ENCODE measurements at places on chromosomes 13 and 19.

DNA sequence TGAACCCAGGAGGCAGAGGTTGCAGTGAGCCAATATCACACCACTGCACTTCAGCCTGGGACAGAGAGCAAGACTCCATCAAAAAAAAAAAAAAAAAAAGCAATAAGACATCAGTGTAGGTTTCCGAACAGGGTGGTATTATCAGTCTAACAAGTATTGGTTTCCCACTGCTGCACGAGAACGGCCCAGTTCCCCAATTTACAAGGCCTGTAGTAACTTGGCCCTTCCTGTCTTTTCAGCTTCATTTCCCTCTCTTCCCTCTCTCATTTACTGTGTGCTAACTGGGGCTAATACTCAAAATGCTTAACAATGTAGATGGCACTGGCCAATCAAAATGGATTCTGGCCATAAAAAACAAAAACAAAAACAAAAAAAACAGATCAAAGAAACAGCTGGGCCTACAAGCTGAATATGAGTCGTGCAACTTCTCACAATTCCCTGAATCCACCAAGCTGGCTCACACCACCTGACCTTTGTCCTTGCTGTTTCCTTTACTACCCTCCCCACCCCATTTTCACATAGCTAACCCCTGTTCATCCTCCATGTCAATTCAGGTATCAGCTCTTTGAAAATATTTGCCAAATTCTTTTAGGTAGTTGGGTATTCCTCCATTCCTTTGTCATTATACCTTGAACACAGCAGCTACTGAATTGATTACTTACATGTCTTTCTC is 2.4 kb downstream of the TEX101 start:
- no peak for DNase-seq

GRCh38 chr13:40987606-40988280 is 31.4 kb downstream of the ELF1 start:
- no peak for DNase-seq

DNA sequence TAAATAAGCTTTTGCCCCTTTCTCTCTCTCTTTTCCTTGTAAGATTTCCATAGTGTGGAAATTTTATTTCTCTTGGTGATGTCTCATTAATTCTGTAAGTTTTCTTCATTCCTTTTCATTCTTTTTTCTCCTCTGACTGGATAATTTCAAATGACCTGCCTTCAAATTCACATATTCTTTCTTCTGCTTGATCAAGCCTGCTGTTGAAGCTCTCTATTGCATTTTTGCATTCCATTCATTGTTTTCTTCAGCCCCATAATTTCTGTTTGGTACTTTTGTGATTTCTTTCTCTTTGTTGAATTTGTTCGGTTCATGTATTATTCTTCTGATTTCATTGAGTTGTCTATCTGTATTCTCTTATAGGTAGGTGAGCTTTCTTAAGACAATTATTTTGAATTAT is 42.2 kb upstream of the ZNF507 start:
- no peak for DNase-seq

GRCh38 chr13:31627097-31627845 is 112.1 kb upstream of the RXFP2 start:
- DNase-seq: no peak

GRCh38 chr19:41555748-41556147 is 20.2 kb upstream of the CEACAM21 start:
- DNase-seq: no peak

- DNase-seq: no peak
These were observed 11.3 kb upstream of the CEACAM20 start for GRCh38 chr19:44540736-44541135.

- no peak for DNase-seq
These were observed 475 bp upstream of the DNAJC15 start for GRCh38 chr13:43022934-43023288.

- no peak for DNase-seq
These were observed 78.2 kb downstream of the C13orf42 start for GRCh38 chr13:51032831-51033230.

GRCh38 chr13:29964181-29964845 is 113.9 kb upstream of the UBL3 start:
- no peak for DNase-seq

- DNase-seq: no peak
These were observed 13.5 kb downstream of the BCL3 start for GRCh38 chr19:44762038-44762437.

DNA sequence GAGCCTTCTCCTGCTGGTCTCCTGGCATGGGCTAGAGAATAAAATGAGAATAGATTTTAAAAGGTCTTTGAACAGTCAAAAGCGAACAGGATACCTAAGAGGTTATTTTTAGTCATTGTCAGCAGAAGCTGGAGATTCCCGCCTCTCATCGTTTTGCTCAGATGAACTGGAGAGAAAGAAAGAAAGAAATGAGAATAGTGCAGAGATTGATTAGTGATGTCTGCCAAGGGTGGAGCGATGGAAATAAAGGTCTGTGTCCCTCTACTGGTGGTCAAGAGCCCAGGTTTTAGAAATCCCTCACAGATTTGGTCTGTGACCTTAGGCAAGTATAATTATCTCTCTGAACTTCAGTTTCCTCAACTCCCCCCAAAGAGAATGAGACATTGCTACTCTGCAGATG is 5.3 kb downstream of the NCAN start:
- DNase-seq: no peak

DNA sequence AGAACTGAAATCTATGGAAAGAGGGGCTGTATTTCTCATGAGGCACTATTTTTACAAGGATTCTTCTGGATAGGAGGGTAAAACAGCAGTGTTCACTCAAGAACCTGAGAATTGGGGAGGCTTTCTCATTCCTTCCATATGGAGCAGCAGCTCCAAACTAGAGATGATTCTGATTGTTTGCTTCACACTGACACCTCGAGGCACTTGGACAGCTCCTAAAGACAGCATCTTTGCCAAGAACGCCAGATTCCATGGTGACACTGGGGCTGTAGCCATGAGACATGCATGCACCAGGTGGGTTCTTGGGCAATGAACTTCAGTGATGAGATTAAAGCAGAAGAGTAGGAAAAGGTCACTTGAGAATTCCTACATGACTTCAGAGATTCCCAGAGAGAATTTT is 361.5 kb upstream of the HTR2A start:
- no peak for DNase-seq

- DNase-seq: no peak
These were observed 575.1 kb downstream of the SLITRK6 start for GRCh38 chr13:85223883-85224656.

DNA sequence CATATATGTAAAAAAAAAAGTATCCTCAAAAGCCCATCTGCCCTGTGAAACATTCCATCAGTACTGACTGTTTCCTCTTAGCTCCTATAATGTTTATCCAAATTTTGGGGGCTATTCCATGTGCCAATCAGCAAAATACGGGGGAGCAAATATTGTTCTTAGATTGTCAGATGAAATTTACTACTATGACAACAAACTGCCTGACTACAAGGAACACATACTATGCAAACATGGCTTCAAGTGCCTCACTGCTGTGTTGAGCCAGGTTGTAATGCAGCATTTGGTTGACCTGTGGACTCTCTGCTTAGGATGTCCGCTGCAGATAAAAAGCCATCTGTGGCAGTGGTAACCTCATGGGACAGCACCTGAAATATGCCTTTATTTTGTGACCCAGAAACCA is 98.2 kb upstream of the SCEL start:
- DNase-seq: no peak

All from stimulated activated CD8-positive, alpha-beta memory T cell treated with anti-CD3 and anti-CD28 coated beads, Interleukin-4, amount 100 ng/mL, for 48 hours (primary cell).